ENCODE measurements at places on chromosomes 2 and 18.

GRCh38 chr2:232328032-232328422 lies 50.5 kb upstream of the ALPP start:
- DNase-seq = no peak

DNA sequence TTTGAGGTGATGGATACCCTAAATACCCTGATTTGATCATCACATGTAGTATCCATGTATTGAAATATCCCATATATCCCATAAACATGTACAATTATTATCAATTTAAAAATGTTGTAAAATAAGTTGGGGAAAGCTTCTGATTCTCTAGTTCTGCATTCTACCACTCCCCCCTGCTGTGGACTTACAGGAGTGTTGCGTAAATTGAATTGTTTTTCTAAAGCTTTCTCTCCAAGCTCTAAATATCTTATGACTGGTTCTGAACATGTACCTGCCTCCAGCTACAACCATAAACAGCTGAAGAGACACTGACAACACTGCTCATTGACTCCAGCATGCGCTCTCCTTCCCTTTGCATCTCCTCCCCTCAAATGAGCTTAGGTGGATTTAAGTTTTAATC lies 145.2 kb downstream of the MGAT5 start:
- DNase-seq = no peak

DNA sequence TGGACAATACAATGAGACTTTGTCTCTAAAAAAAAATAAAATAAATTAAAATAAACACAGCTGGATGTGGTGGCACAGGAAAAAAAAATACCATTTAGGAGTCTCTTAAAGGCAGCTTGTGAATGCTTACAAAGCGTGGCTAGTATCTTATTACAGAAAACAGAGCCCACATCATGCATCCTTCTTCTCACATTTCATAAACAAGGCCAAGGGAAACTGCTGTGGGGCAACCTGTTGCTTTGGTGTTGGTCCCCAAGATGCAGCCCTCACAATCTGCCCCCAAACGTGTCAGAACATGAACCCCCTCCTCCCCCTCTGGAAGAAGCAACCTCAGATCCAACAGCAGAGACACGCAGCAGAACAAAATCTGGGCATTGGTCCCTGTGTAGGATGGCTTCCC lies 2.6 kb downstream of the SLC14A1 start:
- no peak for DNase-seq

GRCh38 chr2:100603414-100603813 lies 40.6 kb downstream of the PDCL3 start:
- no peak for DNase-seq

- no peak for DNase-seq
Measured at GRCh38 chr2:2808551-2809058, 477.5 kb upstream of the MYT1L start.

Measured in stimulated activated CD8-positive, alpha-beta memory T cell treated with anti-CD3 and anti-CD28 coated beads, Interleukin-2, amount 100 ng/mL, for 48 hours (primary cell).